Activated CD8-positive, alpha-beta memory T cell treated with anti-CD3 and anti-CD28 coated beads for 36 hours (primary cell): ENCODE measurements at places on chromosomes 11 and 22. TPM values are rescaled to one million over a fixed set of nuclear protein-coding genes. Genes with fewer than 3 reads are reported as not detected.

CFAP300 gene
- not detected for total RNA-seq

MRPL48 gene
- 61.8 TPM for total RNA-seq

OTOG gene
- not detected for total RNA-seq

EFCAB6 gene
- 0.42 TPM for total RNA-seq

DBX1 gene
- not detected for total RNA-seq

CHEK1 gene
- 152 TPM for total RNA-seq

RASSF10 gene
- total RNA-seq, result not detected

ANKK1 gene
- total RNA-seq, result 0.08 TPM

MS4A2 gene
- not detected for total RNA-seq

ACR gene
- not detected for total RNA-seq

MYRF gene
- 0.91 TPM for total RNA-seq

SDHD gene
- total RNA-seq, result 123 TPM

TMEM191C gene
- total RNA-seq, result 0.99 TPM

IGLL1 gene
- not detected for total RNA-seq

PLAAT5 gene
- total RNA-seq, result 0.40 TPM
